Lung (tissue), 17 donors: ENCODE measurements at places on chromosomes 4 and X.

- no peak for DNase-seq
These were observed 29.8 kb upstream of the SH3D19 start for GRCh38 chr4:151355155-151355554.

GRCh38 chr4:168843635-168844034 is 166.4 kb downstream of the CBR4 start:
- no peak for DNase-seq

GRCh38 chr4:16627999-16628398 is 270.4 kb downstream of the LDB2 start:
- no peak for DNase-seq

DNA sequence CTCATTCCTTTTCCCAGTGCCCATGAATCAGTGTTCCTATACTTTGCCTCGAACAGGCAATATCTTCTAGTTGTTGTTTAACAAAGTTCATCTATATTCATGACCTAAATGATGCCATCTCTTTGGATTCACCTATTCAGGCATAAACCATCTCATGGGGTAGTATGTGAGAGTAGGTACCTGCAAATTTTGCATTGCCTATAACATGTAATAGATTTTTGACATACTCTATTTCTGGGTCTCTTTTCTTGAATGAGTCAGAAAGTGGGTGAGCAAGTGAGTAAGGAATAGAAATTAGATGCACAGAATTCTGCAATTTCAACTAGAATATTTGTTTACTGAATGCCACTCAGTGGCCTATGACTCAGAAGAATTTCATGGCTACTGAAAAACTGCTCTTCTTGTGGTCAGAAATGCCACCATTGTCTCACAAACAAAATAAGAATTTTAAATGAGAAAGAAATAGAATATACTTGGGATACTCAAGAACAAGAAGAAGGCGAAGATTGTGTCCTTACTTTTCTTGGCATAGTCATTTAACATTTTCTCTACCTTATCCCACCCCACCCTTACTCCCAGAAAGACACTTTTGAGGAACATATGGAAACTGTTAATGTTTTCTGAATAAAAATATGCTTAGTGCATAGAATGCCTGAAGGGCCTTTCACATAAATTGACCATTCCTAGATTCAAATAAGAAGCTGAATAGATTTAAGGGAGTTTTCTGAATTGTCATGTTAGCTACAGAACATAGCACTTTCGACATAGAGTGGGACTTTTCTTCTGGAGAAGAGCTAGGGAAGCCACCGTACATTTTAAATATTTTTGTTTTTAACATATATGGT is 86.8 kb downstream of the HHIP start:
- DNase-seq: no peak

DNA sequence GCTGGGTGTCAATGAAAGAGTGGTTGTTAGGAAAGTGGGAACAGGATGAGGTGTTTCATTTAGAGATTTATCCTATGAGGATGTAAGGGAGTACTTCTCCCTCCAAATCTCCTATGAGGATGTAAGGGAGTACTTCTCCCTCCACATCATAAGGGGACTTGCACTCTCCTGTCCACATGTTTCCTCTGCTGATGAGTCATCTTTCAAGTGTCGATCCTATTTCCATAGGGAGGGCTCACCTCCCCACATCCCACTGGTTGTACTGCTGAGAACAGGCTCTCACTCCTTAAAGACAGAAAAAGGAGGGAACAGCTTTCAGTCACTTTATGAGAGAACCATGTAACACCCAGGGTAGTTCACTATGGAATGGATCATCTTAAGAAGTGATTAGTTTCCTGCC is 65.0 kb downstream of the INPP4B start:
- DNase-seq: no peak

GRCh38 chr4:117478702-117479101 is 393.3 kb upstream of the TRAM1L1 start:
- DNase-seq: no peak

- DNase-seq: no peak
These were observed 405.4 kb upstream of the CPEB2 start for GRCh38 chr4:14596904-14597303.

GRCh38 chrX:4656419-4656818 is 943.0 kb upstream of the PRKX start:
- DNase-seq: no peak

DNA sequence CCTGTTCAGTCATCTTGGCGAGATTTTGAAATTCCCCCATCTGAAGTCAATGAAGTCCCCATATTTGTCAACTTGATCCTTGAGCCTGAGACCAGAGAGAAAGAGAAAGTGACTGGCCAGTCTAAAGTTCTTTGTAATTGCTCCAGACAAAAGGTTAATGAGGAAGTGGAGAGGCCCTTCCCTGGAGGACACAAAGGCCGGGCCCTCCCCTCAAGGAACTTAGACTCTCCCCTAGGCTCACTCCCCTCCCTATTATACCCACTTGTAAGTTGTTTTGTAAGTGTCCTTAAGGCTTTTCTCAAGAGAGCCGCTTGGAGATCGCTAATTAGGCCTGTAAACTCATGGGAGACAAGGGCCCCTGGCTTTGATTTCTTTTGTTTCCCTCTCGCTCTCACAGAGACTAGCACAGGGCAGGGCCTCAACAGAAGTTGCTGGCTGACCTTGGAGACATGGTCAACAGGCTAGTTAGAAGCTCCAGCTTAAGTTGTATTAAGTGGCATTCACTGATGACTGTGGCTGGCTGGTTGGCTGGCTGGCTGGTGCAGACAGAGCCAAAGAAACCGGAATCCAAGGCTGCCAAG is 20.3 kb upstream of the GPC4 start:
- DNase-seq: no peak

DNA sequence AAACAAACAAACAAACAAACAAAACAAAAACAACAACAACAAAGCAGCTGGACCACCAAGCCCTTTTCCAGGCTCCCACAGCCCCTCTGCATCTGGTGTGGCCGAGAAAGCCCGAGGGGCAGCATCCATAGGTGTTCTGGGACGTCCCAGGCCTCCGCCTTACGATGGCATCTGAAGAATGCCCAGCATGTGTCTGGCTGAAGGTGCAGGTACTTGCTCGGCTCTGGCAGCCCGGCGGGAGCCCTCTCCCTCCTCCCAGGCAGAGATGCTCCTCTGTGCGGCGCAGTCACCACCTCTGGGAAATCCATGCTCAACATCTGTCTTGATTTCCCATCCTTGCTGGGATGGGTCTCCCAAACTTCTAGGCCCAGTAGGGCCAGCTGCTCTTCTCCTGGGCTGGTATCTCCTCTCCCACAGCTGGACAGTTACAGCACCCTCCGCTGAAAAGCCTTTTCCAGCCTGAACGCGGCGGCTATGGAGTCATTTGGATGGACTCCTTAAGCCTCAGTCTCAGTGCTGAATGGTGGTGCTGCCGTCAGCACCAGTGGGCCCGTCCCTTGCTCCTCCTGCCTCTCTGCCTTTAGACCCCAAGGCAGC is 4.3 kb downstream of the PSAPL1 start:
- no peak for DNase-seq

DNA sequence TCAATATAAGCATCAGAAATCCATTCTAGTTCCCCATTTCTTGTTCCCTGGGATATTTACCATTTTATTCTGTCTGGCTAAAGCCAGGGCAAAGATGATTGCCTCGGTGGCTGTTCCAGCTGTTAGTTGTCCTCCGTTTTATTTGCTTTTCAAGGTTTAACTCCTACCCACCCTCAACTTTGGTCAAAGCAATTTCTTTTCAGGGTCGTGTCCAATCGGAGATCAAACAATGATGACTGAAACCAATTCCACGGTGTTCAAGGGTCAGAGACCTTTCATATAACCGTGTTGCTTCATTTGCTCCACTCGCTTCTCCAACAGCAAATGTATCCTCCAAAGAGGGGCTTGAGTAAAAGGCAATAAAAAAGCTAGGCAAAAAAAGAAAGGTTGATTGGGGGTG is 193.5 kb upstream of the FTHL17 start:
- no peak for DNase-seq

GRCh38 chr4:157667836-157668235 is 447.3 kb downstream of the GRIA2 start:
- no peak for DNase-seq

GRCh38 chr4:120491481-120491880 is 424.8 kb upstream of the MAD2L1 start:
- no peak for DNase-seq

DNA sequence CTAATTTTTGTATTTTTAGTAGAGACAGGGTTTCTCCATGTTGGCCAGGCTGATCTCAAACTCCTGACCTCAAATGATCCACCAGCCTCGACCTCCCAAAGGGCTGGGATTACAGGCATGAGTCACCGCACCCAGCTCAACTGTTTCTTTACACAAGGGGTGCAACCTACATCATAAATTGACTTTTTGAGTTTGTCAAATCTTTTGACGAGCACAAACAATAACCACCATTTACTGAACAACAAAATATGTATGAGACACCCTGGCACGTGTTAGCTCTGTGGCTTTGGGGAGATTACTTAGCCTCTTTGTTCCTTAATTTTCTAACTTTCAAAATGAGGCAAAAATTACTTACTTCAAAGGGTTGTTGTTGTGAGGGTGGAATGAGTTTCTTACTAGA is 23.5 kb upstream of the SLC34A2 start:
- no peak for DNase-seq

GRCh38 chr4:16270454-16271328 is 44.4 kb upstream of the TAPT1 start:
- no peak for DNase-seq

DNA sequence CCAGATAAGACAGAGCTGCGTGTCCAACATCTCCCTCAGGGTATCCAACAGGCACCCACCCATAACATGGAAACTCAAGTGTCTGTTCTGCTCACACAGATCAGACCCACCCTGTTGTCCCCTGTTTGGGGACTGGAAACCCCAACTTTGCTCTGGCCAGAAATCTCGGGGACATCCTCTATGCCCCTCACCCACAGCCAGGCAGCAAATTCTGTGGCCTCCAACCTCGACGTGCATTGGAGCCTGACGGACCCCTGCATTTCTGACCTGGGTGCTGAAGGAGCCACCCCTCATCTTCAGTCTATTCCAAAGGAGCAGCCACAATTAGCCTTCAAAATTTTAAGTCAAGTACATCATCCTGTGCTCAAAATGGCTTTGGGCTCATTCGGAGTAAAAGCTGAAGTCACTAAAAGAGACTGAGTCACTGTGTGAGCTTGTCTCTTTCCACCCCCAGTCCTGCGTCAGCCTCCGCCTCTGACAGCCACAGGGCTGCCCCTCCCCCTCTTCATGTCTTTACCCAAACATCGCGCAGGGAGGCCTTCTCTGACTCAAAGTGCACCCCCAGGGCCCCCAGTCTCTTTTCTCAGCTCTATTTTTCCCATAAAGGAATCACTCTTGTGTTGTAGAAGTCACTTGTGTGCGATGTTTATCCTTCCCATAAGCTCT is 24.4 kb upstream of the PDE6B start:
- no peak for DNase-seq

- DNase-seq: no peak
These were observed 7.4 kb upstream of the BRS3 start for GRCh38 chrX:136480383-136480782.

GRCh38 chrX:23729214-23729613 is 13.9 kb downstream of the ACOT9 start:
- DNase-seq: no peak

DNA sequence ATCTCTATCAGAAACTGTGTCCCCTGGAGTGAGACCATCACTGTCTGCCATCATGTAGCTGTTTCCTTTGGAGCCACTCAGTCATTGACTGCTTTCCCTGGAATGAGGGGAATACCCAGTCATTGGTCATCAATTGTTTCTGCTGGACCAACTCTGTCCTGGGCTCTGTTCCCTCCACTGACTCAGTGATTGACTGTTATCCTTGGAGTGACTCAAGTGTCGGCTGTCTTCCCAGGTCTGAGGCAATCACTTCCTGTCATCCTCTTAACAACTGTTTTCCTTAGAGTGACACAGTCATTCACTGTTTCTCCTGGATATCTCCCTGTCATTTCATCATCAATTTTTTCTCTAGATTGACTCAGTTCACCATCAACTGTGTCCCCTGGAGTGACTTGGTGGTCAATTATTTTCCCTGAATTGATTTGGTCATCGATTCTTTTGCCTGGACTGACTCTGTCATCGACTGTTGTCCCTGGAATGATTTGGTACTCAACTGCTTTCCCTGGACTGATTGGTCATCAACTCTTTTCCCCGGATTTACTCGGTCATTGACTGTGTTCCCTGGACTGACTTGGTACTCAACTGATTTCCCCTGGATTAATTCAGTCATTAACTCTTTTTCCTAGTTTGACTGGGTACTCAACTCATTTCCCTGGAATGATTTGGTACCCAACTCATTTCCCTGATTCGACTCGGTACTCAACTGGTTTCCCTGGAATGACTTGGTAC is 327.9 kb upstream of the VCX start:
- DNase-seq: no peak

DNA sequence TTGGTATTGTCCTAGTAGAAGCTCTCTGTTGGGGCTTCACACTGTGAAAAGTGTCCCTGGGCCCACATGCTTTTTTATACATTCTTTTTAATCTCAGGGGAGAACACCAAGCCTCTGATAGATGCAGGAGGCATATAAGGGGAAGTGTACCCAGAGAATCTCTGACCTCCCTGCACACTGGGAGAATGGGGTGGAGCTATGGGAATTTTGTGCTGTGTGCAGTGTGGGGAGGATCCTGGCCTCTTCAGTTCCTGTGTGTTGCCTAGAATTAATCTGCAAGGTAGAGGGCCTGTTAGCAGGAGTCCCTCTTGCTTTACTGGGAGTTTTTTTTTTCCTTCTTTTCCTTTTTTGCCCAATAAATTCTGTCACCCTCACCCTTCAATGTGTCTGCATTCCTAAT is 49.2 kb upstream of the SPIN4 start:
- no peak for DNase-seq

DNA sequence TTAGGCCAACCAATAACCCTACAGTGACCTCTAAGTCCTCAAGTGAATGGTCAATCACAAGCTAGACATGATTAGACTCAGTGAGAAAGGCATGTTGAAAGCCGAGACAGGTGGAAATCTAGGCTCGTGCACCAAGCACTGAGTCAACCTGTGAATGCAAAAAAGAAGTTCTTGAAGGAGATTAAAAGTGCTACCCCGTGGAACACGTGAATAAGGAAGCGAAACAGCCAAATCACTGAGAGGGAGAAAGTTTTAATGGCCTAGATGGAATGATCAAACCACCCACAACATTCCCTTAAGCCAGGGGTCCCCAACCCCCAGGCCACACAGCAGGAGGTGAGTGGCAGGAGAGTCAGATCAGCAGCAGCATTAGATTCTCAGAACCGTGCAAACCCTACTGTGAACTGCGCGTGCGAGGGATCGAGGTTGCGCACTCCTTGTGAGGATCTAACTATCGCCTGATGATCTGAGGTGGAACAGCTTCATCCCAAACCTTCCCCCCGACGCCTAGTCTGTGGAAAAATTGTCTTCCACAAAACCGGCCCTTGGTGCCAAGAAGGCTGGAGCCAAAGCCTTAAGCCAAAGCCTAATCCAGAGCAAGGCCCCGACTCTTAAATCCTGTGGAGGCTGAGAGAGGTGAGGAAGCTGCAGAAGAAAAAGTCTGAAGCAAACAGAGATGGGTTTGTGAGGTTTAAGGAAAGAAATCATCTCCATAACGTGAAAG is 19.5 kb upstream of the PDE6B start:
- DNase-seq: no peak
